ENCODE measurements at places on chromosomes 5 and 9.

GRCh38 chr5:40416098-40416497, 263.6 kb upstream of the PTGER4 start:
- no peak for DNase-seq

DNA sequence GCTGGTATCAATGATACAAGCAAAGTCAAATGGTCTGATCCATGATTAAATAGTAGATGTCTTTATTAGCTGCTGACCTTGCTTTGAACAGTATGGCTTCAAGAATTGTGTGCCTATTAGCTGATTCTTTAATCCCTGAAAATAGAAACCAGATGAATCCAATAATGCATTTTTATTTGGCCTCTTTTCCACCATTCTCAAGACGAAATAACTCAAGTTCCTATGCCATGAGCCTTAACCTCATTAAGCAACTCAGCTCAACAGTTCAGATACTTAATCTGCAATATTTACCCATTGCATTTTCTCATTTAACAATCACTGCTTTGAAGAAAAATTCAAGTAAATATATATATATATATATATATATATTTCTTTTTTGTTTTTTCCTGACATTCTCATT, 588.6 kb upstream of the MEF2C start:
- no peak for DNase-seq

- DNase-seq: peak; percentile 38
Observed at GRCh38 chr5:72138943-72139521, 31.8 kb downstream of the MAP1B start.

GRCh38 chr9:133850937-133851336, 112.8 kb upstream of the SARDH start:
- DNase-seq: no peak

GRCh38 chr9:134405527-134405926, 79.3 kb downstream of the RXRA start:
- no peak for DNase-seq

DNA sequence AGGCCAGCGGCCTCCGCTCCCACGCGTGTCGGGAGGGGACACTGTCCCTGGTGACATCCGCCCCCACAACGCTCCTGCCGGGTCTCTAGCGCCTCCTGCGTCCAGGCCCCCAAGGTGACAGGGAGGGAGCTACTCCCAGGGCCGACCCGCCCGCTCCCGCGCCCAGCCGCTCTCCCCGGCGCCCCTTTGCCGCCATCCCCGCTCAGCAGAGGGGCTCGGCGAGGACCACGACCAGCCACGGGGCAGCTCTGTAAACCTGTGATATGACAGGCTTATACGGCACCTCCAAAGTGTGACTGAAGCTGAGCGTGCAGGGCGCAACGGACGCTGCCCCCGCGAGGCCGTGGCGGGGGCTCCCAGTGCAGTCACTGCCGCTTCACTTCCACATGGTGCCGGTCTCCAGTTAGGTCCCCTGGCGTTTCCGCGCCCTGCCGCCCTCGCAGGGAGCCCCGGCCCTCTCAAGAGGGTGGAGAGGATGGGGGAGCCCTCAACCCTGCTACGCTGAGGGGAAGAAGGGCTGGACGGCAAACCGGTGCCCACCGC, 978 bp upstream of the ADCY2 start:
- DNase-seq: no peak

GRCh38 chr5:132526974-132527564, 16.3 kb downstream of the IL5 start:
- no peak for DNase-seq

- DNase-seq: no peak
Observed at GRCh38 chr9:80061096-80061495, 489.3 kb downstream of the TLE4 start.

DNA sequence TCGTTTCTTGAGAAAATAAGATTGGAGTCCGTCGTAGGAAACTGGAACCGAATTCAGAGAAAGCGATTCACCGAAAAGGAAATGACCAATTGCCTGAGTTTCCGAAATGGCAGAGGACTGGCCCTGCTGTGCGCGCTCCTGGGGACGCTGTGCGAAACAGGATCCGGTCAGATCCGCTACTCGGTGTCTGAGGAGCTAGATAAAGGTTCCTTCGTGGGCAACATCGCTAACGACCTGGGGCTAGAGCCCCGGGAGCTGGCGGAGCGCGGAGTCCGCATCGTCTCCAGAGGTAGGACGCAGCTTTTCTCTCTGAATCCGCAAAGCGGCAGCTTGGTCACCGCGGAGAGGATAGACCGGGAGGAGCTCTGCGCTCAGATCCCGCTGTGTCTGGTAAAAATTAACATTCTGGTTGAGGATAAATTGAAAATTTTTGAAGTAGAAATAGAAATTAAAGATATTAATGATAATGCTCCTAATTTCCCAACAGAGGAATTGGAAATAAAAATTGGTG, 379 bp downstream of the PCDHGA3 start:
- DNase-seq: no peak

DNA sequence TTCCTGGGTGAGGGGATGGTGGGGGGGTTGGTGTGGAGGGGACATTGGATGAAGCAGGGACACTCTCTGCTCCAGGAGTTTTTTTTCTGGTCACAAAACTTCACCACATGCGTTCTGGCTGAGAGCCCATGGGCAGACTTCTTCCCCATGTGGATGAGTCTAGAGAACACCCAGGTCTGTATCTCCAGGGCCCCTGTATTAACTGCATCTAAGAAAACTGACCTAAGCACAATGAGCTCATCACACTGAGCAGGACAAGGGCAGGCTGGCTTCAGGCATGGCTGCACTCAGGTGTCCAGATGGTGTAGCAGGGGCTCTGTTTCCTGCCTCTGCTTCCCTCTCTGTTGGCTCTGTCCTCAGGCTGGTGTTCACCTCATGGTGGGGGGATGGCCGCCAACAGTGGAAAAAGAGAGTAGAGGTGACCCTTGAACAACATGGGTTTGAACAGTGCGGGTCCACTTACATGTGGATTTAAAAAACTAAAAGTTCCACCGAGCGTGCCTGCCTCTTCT, 85.3 kb upstream of the STC2 start:
- no peak for DNase-seq

GRCh38 chr5:40361378-40361777, 318.3 kb upstream of the PTGER4 start:
- DNase-seq: no peak

DNA sequence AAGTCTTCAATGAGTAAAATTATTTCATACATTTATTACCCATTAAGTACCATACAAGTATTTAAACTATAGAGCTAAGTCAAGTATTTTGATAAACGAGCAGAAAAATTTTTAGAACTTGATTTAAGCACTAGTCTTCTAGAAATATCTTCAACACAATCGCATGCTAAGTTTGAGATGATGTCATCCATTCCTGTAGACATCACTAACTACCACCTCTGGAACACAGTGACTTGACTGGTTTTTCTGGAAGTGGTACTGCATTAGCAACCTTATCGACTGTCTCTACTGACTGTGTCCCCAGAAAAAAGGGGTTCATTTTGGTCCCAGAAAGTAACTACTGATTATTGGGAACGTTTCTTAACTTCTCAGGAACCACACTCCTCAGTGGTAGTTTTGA, 69.0 kb downstream of the CDC14B start:
- no peak for DNase-seq

GRCh38 chr9:123725389-123725788, 204.5 kb downstream of the DENND1A start:
- no peak for DNase-seq

DNA sequence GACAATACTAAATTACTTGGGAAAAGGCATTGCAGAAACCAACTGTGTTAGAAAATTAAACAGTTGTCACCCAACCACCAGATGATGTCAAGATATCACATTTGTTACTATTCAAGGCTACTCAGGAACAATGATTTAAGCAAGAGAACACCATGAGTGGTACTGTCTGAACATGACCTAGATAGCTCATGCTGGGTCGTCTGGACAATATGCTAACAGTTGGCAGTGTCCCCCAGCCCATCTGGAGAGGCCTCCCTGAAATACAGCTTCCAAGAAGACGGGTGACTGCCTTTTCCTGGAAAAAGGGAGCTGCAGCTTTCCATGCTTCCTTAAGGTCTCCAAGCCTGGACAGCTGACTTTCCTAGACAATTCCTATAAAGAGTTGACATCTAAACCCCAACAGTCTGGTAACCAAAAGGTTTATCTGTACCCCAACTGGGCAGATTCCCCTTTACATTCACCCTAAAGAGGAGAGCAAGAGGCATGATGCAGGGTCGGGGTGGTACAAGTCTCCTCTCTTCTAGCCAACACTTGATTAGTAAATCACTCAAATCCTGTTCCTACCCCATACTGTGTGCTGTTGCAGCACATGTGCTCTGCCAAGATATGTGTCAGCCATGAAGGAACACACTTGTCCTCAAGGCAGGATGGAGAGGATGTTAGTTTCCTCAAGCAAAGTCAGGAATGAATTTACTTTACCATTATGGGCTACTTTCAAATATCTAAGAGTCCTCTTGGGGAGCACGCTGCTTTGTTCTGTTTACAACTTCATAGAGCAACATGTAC, 433.0 kb downstream of the PDE4D start:
- DNase-seq: no peak

DNA sequence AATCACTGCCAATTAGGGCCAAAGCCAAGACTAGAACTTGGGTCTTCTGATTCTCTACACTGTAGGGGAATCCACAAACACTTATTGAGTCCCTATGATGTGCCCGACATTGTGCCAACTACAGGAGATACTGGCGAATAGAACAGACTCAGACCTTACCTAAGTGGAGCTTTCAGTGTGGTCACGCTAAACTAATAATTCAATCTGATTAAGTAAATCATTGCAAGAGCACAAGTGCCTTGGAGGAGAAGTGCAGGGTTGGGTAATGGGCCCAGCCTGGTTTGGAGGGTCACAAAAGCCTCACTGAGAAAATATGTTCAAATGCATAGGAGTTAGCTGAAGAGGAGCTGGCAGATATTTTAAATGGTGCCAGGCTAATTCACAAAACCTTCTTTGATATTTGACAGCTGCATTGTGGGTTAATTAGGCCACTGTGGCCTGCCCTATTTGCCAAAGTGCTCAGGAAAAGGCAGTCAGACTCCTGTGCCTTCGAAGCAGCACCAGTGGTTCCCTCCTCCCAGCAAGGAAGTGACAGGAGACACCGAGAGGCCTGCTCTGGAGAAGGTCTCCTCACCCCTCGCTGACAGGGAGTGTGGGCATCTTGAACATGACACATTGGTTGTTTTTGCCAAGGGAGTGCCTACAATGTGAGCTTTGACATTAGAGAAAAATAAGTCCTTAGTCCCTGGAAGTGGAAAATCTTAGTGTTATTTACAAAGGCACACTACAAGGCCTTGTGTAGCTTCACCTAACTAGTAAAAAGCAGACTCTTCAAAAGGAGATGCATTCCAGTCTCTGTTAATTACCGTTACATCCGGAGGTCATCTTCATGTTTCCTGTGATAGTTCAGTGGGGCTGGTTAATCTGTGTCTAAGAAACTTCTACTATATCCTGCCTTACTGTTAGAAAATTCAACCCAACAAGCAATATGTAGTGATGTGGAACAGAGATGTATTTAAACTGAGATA, 24.1 kb upstream of the TRAF1 start:
- no peak for DNase-seq

DNA sequence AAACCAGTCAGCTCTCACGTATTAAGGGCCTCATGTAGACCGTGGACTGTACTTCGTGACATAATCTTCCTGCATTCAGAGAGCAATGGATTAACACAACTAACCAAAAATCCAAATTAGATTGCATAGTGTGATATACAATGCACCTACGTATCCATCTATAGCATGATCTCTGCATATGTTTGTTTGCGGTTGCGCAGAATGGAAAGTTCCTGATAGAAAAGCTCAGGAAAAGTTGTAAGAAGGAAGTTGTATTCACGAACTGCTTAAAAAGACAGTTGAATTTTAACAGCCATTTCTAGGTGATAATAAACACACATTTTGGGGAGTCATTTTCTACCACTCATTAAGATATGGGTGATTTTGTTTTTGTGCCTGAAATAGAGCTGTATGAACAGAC, 869.0 kb downstream of the TLE4 start:
- DNase-seq: no peak

GRCh38 chr9:131642496-131643083, 97.3 kb downstream of the PRRT1B start:
- no peak for DNase-seq

DNA sequence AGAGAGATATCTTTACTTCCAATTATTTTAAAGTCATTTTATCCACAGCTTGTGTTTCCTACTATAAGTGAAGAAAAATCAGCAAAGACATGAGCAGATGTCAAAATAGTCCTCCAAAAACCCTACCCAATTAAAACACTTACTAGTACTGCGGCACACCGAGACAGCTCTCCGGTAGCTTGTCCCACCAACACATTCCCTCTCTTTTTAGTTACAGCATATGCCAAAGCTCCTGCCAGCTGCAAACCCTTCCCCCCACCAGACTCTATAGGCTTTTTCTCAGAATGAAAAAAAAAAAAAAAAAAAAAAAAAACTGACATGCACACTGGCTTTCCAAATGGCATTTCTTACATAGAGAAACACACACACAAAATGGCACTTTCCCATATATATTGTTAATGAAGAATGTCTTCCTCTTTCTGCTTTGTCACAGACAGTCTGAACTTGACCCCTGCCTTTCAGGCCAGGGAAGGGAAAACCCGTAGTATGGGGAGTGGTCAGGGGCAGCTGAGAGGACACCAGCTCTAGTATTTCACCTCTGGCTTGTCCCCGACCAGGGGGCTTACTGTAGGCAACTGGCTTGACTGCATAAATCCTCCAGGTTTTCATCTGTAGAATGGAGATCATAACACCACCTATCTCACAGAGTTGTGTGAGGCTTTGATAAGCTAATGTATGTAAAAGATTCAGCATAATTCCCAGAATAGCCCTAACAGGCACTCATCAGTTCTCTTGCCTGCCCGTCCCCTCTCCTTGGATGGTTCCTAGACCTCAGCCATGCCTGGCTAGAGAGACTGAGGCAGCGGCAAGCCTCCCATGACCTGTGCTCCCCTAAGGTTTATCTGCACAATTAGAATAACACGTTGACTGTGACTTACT, 233.6 kb downstream of the CRB2 start:
- DNase-seq: no peak

GRCh38 chr5:180811623-180812124, 9.1 kb upstream of the MGAT1 start:
- DNase-seq: no peak

GRCh38 chr5:116814626-116815385, 240.2 kb upstream of the SEMA6A start:
- no peak for DNase-seq

- no peak for DNase-seq
Observed at GRCh38 chr9:97425336-97425972, 13.6 kb downstream of the TDRD7 start.

DNA sequence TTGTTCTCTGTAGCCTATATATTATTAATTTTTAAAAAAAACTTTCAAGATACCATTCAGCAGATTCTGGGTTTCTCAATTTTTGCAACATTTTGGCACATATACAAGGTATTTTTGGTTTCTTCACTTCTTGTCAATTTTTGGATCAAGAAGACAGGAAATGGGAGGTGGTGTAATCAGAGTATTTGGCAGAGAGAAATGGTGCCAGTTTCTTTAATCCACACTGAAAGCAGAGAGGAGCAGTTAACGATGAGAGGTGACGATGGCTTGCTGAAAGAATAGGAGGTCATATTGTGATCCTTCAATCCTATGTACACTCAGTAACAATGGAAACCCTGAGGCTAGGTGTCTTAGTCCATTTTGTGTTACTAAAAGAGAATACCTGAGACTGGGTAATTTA, 16.4 kb downstream of the NNT start:
- no peak for DNase-seq

Data from BE2C (cell line).